GM12878 (cell line): ENCODE measurements at places on chromosomes 5 and 9.

DNA sequence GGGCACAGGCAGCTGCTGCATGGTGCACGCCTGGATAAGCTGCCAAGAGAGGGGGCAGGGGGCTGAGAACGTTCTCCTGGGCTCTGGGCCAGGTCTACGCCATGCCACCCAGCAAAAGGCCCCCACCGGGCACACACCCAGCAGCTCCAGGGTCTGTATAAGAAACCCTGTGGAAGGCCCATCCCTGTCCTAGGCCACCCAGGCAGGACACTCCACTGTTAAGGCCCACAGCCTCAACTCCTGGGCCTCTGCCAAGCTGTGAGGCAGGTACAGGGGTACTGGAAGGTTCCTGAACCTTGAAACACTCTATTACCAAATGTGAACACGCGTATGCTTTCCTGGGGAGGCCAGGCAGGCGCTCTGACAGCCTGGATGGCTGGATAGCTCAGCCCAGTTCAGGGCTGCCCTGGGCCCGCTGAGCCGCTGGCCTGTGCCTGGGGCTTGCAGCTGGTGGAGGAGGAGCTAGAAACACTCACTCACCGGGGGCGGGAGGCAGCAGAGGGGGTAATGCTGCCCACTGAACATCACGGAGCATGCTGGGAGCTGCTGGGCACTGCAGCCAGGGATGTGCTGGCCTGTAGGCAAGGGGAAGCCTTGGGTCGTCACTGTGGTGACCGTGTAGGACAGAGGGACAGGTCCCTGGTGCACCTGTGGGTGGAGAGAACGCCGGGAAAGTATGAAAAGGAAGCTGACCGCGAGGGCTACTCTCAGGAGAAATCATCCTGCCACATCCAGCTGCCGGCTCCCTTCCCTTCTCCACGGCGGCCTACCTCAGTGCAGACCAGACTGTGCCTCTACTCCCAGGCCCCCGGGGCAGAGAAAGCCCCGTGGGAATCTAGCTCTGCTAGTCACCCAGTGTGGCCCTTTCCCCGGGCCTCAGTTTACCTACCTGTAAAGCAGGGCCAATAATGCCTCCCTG is 6.0 kb downstream of the RNF44 start:
- peaks cover 39% of the 10 kb centered on the region for H3K36me3 ChIP-seq
- DNase-seq = no peak

GRCh38 chr9:130422546-130422945 is 22.2 kb upstream of the ASS1 start:
- DNase-seq = no peak
- no peaks in the 10 kb centered on the region for H3K36me3 ChIP-seq
- H3K27me3 ChIP-seq = no peaks in the 10 kb centered on the region; the same call in 1 of the 2 replicates
- no peak overlapping the region for H3K4me3 ChIP-seq
- no peak overlapping the region for H3K27ac ChIP-seq

DNA sequence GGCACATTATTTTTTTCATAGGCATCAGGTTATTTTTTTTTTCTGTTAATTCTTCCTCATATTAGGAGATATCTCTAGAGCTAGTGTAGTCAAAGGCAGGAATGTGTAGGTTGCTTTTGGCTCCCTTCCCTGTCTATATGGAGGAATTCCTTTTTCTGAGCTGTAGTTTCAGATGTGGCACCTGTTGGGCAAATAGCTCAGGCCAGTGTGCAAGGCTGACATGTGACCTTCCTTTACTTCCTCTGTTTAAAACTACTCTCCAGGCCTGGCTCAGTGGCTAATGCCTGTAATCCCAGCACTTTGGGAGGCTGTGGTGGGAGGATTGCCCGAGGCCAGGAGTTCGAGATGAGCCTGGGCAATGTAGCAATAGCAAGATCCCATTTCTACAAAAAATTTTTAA is 40.5 kb upstream of the KIAA1958 start:
- DNase-seq = no peak
- no peak overlapping the region for H3K27ac ChIP-seq
- H3K27me3 ChIP-seq = no peaks in the 10 kb centered on the region
- no peaks in the 10 kb centered on the region for H3K36me3 ChIP-seq

GRCh38 chr5:146447734-146448380 is 724 bp downstream of the TCERG1 start:
- H3K27me3 ChIP-seq = no peaks in the 10 kb centered on the region
- no peaks in the 10 kb centered on the region for H3K36me3 ChIP-seq
- no peak for DNase-seq
- H3K4me3 ChIP-seq = peak overlapping the region; percentile 75
- H3K4me1 ChIP-seq = no peaks in the 10 kb centered on the region

GRCh38 chr5:111066261-111066938 is 5.1 kb upstream of the TSLP start:
- no peaks in the 10 kb centered on the region for H3K36me3 ChIP-seq
- peaks cover 18% of the 10 kb centered on the region for H3K27me3 ChIP-seq

GRCh38 chr5:96658272-96658671 is 3.9 kb upstream of the CAST start:
- no peak for DNase-seq
- H3K27me3 ChIP-seq = peaks cover 3% of the 10 kb centered on the region; the same call in 1 of the 2 replicates
- no peak overlapping the region for H3K27ac ChIP-seq
- no peak overlapping the region for H3K4me3 ChIP-seq

DNA sequence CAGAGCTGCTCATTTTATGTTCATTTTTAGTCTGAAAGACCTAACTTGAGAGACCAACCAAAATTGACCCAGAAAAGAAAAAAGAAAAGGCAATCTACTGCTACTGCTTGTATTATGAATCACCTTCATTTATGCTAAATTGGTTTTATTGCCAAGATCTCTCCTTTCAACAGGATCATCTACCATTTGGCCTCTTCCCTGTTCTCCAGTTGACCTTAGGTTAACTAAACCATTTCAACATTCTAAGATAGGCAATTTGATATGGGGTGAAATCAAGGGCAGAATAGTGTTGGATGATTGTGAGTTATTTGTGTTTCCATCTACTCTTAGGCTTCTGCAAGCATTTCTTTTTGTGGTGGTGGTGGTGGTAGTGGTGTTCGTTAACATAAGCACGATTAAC is 48.3 kb upstream of the POU4F3 start:
- no peak overlapping the region for H3K4me3 ChIP-seq
- no peak for DNase-seq
- H3K27me3 ChIP-seq = no peaks in the 10 kb centered on the region
- no peaks in the 10 kb centered on the region for H3K4me1 ChIP-seq

DNA sequence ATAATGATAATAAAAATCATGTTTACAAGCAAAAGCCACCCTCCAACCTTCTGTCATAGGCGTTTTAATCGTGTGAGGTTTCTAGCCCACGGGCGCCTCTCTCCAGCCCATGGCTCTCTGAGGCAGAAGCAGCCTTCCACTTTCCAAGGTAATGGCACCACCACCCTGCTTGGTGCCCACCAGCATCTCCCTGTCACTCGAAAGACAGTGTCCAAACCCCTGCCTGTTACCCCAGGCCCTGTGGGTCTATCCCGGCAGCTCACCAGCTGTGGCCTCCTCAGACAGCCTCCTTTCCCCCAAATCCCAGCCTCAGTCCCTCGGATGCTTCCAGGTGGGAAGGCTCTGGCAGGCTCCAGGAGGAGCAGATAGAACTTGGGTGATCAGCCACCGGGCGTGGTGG is 123.8 kb upstream of the LPCAT1 start:
- H3K27ac ChIP-seq = no peak overlapping the region
- peaks cover 2% of the 10 kb centered on the region; the same call in 1 of the 2 replicates for H3K27me3 ChIP-seq
- H3K36me3 ChIP-seq = no peaks in the 10 kb centered on the region
- no peak overlapping the region for H3K4me3 ChIP-seq

DNA sequence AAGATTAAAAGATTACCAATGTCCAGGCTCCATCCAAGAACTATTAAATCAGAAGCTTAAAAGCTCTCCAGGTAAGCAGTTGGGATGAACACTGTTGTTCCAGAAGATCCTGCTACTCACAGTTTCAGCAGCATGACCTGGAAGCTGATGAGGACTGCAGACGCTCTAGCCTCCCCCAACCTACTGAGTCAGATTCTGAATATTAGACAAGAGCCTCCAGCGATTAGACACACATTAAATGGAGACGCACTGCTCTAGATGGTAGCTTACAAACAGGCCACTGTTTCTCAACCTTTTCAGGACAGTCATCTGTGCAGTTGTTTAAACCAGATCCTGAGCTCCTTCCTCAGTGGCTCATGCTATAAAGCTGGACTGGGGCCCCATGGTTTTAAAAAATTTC is 54.3 kb downstream of the MTMR12 start:
- H3K4me1 ChIP-seq = peaks cover 6% of the 10 kb centered on the region
- H3K4me3 ChIP-seq = no peak overlapping the region
- DNase-seq = no peak
- H3K36me3 ChIP-seq = peaks cover 8% of the 10 kb centered on the region
- no peak overlapping the region for H3K27ac ChIP-seq
- H3K27me3 ChIP-seq = no peaks in the 10 kb centered on the region

GRCh38 chr5:145946112-145946861 is 9.9 kb downstream of the SH3RF2 start:
- no peak overlapping the region for H3K27ac ChIP-seq
- no peaks in the 10 kb centered on the region; the same call in 1 of the 2 replicates for H3K27me3 ChIP-seq
- H3K36me3 ChIP-seq = no peaks in the 10 kb centered on the region
- peak; percentile 27 for DNase-seq
- no peaks in the 10 kb centered on the region for H3K4me1 ChIP-seq

DNA sequence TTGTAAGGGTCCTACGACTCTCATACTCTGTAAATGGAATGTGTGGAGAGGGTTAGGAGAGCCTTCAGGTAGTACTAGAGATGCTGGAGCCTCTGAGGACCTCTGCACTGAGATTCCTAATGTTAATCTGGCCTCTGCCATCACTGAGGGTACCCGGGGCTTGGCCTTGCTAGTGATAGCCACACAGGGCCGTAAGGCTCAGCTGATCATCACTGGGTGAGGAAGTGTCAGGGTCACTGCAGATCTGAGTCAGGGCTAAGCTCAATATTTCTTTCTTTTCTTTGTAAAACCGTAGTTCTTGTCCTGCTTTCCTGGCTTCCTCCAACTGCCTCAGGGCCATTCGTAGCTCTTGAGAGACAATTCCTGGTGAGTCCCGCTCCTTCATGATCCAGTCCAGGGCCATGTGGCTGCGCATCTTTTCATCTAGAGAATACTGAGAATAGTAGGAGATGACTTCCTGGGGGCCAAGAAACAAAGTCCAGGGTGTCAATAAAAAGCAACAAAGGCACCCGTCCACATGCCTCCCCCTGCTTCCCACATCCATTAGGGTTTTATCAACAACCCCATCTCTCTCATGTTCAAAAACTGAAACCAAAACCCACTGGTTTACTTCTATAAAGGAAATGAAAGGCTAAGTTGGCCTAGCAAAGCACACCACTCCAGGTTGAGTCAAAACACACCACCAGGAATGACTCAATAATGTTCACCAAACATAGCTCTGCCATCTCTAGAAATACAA is 47.7 kb downstream of the LIX1 start:
- H3K4me1 ChIP-seq = peaks cover 26% of the 10 kb centered on the region
- H3K27ac ChIP-seq = peak overlapping the region; percentile 86
- H3K4me3 ChIP-seq = no peak overlapping the region
- H3K27me3 ChIP-seq = no peaks in the 10 kb centered on the region

DNA sequence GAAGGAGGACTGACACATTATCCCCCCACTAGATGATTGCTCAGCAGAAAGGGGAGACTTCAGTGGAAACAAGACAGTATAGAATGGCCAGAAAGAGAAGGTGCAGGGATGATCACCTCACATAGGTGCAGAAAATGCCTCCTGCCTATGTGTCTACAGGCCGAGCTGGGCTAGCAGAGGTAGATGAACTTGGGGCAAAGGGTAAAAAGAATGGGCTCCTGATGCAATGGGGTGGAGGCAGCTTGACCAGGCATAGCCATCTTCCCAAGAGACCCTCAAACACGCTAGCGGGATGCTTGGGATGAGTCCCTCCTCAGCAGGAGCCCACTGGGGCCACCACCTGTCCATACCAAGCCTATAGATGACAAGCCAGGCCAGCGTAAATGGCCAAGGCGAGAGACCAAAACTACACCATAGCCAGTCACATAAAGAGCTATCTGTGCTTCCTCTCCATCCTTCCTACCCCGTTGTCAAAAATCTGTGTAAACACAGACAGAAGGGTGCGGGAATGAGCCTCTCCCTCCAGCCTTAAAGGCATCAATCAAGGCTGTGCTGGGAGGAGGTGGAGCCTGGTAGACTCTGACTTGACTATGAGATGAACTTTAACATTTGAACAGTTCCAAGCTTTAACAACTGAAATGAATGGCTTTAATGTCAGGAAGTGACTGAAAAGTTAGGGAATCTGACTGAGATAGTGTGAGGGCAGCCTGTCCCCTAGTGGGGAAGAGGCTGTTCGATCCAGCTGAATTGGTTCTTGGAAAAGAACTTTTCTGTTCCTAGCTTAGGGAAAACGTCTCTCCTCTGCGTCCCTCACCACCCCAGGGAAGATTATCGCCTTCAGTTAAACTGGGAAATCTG is 10.4 kb downstream of the C9orf152 start:
- H3K4me1 ChIP-seq = no peaks in the 10 kb centered on the region
- no peak for DNase-seq
- H3K4me3 ChIP-seq = no peak overlapping the region
- no peaks in the 10 kb centered on the region for H3K27me3 ChIP-seq
- H3K36me3 ChIP-seq = no peaks in the 10 kb centered on the region

DNA sequence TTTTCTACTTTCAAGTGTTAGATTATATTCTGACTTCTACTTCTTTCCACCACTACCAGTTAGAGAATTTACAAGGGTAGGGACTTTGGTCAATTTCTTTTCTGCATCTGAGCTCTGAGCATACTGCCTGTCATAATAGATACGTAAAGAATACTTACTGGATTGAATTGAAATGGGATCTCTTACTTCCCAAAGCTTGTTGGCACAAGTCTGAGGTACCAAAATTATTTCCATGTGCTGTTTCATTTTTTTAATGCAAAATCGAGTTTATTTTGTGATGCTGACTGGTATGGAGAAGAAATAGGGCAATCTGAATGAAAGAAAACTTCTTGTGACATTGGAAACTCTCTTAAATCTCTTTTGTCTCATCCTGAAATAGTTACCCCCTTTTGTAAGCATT is 428.9 kb downstream of the SPATA31D1 start:
- H3K4me1 ChIP-seq = no peaks in the 10 kb centered on the region
- DNase-seq = no peak
- H3K36me3 ChIP-seq = no peaks in the 10 kb centered on the region
- H3K27ac ChIP-seq = no peak overlapping the region
- no peak overlapping the region for H3K4me3 ChIP-seq
- no peaks in the 10 kb centered on the region for H3K27me3 ChIP-seq

GRCh38 chr9:37464426-37465248 is 613 bp downstream of the ZBTB5 start:
- no peaks in the 10 kb centered on the region for H3K27me3 ChIP-seq
- no peaks in the 10 kb centered on the region for H3K4me1 ChIP-seq
- peak; percentile 30 for DNase-seq

DNA sequence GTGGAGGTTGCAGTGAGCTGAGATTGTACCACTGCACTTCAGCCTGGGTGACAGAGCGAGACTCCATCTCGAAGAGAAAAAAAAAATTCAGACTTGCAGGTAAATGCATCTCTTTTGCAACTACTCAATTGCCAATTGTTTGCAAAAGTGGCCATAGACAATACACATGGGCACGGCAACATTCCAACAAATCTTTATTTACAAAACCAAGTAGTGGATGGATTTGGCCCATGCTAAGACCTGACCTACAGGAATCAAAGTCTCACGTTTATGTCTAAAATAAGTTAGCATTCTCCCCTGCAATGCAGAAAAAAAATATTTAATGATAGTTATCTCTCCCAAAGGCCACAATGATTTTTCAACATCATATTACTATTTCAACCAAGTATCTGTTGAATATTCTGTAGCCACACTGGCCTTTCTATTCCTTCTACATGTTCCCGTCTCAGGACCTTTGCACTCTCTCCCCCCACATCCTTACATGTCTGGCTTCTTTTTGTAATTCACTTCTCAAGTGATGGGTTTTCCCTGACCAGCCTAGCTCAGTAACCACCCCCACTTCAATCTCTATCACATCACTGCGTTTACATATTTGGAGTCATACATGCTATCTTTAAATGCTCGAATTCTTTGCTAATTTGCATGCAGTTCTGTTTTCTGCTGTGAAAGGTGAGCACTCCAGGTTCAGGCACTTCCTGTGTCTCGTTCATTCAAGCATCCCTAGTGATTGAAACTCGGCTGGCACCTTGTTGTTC is 54.2 kb downstream of the FNBP1 start:
- H3K27ac ChIP-seq = peak overlapping the region; percentile 100
- H3K4me1 ChIP-seq = peaks cover 62% of the 10 kb centered on the region
- peak; percentile 99 for DNase-seq
